ENCODE measurements at places on chromosomes 3 and 15. TPM values are rescaled to one million over a fixed set of nuclear protein-coding genes. Genes with fewer than 3 reads are reported as not detected.

DNA sequence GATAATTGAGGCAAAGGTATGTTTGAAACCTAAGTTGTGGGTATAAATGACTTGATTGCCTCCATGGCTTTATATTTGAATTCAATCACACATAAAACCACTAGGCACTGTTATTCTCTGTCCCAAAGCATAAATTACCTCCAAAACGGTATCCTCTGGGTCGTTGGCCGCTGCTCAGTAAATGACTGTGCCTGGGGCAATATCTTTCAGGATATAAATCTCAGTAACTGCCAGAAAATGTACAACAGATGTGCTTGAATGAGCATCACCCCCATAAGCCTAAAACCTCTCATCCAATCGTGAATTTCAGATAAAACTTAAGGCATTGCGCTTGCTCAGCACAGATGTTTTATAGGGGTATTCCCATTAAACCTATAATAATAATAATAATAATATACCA, 19.0 kb upstream of the C3orf49 start:
- no peak for DNase-seq

CAPN3 gene
- total RNA-seq, result 4.1 TPM

GRCh38 chr3:133944641-133945380, 49.1 kb upstream of the RAB6B start:
- DNase-seq, result no peak

GRCh38 chr15:55627730-55628368, 39.7 kb upstream of the PYGO1 start:
- DNase-seq, result no peak

- no peak for DNase-seq
Measured at GRCh38 chr3:188900421-188900951, 271.3 kb upstream of the TPRG1 start.

DNA sequence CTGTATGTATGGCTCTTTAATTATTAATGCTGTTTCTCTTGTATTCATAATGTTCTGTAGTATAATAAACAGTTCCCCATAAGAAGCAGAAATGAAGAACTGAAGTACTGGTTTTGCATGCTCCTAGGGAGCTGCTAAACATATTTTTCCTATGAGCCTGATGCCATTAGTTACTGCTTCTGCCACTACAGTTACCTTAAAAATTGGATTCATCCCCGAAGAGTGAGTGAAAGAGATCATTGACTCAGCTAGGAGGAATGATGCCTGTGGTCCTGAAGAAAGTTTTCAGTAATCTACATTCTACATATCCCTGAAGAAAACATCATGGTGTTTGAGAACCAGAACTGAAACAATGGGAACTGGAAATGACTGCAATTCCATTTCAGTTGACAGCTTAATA, 37.1 kb upstream of the ST3GAL6 start:
- DNase-seq, result no peak

- no peak for DNase-seq
Measured at GRCh38 chr3:32818970-32819511, 1.2 kb downstream of the TRIM71 start.

LZTFL1 gene
- 56.5 TPM for total RNA-seq

GRCh38 chr3:129313415-129313664, 34.7 kb downstream of the HMCES start:
- DNase-seq, result no peak

ACTC1 gene
- total RNA-seq, result 1.2 TPM

SATB1 gene
- total RNA-seq, result 45.4 TPM

DNA sequence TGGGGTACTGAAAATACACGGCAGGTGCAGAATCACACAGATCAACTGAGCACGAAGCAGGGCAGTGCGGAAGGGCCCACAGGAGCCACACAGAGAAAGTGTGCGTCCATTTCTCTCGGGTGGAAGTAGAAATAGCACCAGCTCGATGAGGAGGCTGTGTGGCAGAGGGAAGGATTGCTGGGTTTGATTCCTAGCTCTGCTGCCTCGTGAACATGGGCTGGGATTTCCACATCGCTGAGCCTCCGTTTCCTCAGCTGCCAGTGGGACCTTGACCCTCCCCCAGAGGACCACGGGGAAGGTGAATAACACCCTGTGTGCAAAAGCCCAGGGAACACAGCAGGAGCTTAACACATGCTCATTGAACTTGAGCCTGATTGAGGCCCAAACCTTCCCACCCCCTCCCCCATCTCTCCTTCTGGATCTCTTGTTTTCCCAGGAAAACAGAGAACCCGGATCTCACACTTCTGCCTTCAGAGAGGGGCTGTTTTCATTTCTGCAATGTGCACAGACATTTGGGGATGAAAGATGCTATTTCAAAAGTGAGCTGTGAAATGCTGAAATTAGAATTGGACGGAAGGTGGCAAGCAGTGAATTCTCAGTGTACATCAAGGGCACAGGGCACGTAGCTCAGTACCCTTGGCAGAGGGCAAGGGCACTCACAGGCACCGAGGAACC, 38.4 kb downstream of the ABTB1 start:
- no peak for DNase-seq

- no peak for DNase-seq
Measured at GRCh38 chr3:170033489-170033888, 4.3 kb upstream of the GPR160 start.

GRCh38 chr3:76345878-76346277, 560.5 kb upstream of the ZNF717 start:
- DNase-seq, result no peak

IP6K1 gene
- 44.2 TPM for total RNA-seq

DNA sequence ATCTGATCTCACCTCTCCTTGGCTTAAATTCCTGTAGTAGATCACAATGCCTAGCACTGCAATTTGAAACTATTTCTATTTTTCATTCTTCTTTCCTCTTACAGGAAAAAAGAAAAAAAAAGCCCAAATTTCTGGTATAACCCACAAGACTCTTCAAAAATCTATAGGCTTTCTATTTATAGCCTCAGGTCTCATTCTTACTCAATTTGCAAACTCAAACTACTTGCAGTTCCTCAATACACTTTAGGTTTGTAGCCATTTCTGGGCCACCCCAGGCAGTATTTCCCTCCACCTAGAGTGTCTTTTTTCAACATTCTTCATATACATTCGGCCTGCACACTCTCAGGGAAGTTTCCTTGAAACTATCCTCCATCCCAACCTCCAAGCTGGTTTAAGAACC, 169.0 kb downstream of the TBC1D5 start:
- no peak for DNase-seq

DNA sequence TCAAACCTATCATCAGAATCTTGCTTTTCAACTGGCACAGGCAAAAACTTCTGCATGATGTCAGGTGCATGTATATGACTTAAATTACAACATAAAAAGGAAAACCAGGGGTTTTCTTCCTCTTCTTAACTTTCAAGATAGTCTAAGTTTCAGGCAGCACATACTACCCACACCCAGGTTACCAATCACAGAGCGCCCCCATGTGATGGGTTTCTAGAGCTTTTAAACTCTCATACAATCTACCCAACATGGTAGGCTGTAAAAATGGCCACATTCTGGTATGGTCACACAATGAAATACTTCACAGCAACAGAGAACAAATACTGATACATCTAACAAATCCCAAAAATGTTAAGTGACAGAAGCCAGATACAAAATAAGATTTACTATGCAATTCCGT, 7.4 kb downstream of the MESD start:
- no peak for DNase-seq

DNA sequence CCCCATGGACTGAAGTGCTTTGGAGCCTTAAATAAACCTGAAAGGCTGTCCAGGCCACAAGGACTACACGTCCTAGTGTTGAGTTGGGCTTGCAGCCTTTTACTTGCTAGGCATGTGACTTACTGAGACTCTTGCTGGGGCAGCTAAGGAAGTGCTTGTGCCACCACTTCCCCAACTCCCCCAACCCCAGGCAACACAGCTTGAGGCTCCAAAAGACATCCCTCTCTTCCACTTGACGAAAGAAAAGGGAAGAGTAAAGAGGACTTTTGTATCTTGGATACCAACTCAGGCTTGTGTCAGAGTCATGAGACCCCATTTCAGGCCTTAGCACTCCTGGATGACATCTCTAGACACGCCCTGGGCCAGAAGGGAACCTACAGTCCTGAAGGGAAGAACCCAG, 109.8 kb downstream of the XRN1 start:
- peak; percentile 64 for DNase-seq

GRCh38 chr15:93566762-93567161, 477.8 kb upstream of the RGMA start:
- no peak for DNase-seq

UROC1 gene
- not detected for total RNA-seq

DNA sequence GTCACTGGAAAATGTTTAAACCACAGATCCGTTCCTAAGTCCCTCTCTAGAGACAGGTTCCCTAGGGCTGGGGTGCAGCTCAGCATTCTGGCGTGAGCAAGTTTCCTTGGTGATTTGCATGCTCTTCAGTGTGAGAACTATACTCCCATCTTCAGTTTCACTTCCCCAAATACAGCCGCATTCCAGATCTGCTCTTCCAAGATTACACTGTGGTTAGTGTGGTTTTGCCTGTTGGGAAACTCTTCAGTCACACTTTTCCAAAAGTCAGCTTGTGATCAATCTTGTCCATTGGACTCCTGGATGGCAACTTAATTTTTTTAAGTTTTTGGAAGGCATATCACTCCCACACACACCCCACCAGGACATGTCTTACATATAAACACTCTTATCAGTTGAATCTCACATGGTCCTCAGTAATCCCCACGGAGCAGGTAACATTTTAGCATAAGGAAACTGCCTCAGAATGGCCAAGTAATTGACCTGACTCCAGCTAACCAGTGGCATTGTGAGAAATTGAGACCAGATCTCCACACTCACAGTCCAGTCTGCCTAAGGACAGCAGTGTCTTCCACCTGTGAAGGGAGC, 33.5 kb upstream of the PTPN23 start:
- DNase-seq, result no peak

DNA sequence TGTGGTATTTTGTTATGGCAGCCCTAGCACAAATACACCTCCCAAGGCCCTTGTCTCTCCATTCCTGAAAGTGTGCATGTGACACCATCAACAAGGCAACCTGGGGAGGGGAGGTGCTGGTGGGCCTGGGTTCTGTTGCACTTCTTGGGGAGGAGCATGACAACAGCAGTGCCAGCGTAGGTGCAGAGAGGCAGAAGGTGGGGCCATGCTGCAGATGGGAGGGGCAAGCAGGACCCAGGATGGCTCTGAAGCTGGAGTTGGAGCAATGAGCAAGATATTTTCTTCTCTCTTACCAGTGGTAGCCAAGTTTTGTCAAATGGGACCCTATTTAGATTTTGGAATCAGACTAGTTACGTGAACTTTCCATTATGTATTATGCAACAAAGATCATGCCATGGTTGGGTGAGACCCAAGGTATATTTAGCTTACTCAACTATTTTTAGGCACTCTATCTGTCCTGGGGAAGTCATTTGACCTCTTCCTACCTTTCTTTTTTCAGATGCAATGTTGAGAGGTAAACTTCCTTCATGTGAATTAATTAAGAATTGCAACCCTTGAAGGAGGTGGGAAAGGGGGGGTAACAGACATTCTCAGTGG, 3.4 kb downstream of the FYCO1 start:
- DNase-seq, result peak; percentile 18

- DNase-seq, result no peak
Measured at GRCh38 chr15:51089699-51090453, 4.8 kb downstream of the TNFAIP8L3 start.

DNA sequence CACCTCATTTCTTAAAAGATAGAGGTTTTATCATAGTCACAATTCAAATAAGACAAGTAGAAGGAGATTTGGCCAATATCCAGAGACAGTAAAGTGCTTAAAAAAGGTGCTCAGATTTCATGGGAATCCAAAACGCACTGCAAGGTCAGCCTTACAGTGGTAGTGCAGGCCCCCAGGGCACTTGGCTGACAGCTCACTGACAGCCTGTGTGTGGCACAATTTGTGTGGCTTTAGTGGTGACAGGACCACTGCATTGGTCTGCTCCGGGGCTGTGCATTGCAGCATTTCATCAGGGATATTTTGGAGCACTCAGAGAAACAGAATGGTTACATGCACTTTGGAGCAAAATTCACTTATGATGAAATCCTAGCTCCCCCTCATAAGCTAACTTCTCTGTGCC, 544.3 kb downstream of the NTRK3 start:
- DNase-seq, result no peak

GRCh38 chr3:43695443-43695842, 4.7 kb downstream of the ABHD5 start:
- no peak for DNase-seq

DNA sequence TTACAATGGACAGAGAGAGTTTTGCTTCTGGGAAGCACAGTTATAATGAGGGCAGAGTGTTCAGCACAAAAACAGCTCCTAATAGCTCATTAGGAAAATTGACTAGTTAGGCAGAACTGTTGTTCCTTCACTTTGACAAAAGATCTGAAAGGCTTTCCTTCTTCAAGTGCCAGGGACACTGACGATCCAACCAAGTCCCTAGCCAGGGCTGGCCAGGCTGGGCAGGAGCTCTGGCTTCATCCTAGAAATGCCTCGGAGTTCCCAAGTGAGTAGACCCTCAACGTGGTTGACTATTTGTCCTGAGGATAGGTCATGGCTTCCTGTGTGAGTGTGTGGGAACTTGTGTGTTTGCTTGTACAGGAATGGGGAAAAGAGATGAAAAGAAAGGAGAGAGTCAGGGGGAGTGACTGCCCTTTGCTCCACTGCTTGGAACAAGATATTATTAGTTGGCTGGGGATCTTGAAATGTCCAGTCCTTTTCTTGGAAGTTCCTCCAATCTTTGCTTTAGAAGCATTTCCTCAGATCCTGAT, 617.9 kb downstream of the NTRK3 start:
- no peak for DNase-seq

GOLGA8N gene
- 68.0 TPM for total RNA-seq

DNA sequence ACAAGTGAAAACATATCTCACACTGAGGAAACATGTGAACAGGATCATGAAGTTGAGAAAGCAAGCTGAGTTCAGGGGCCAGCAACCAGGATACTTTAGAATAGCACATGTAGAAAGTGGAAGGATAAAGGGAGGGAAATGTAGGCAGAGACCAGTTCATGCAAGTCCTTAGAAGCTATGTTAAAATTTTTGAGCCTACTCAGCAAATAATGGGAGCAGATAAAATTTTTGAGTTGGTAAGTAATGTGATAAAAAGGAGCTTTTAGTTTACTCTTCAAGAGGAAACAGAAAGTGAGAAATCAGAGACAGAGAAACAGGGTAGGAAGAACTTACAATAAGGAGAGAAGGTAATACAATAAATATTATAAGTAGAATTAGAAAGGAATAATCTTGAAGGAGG, 105.6 kb upstream of the ZBTB20 start:
- DNase-seq, result no peak

GRCh38 chr3:8509961-8510360, 8.3 kb downstream of the LMCD1 start:
- DNase-seq, result no peak

VWA5B2 gene
- total RNA-seq, result 0.45 TPM

DNA sequence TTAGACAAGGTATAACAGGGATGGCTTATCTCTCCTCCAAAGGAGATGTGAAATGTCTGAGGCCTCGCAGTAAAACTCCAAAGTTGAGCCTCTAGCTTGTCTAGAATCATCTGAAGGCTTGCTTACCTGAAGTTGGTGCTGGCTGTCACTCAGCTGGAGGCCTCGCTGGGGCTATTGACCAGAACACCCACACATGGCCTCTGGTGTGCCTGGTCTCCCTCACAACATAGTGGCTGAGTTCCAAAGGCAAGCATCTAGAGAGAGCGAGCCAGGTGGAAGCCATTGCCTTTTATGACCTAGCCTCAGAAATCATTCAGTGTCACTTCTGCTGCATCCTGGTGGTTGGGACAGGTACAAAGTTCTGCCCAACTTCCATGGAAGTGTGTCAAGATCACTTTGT, 17.4 kb upstream of the RNU6-1 start:
- peak; percentile 33 for DNase-seq

All from thyroid gland (tissue), 4 donors.